ENCODE measurements at places on chromosomes 4 and X.

DNA sequence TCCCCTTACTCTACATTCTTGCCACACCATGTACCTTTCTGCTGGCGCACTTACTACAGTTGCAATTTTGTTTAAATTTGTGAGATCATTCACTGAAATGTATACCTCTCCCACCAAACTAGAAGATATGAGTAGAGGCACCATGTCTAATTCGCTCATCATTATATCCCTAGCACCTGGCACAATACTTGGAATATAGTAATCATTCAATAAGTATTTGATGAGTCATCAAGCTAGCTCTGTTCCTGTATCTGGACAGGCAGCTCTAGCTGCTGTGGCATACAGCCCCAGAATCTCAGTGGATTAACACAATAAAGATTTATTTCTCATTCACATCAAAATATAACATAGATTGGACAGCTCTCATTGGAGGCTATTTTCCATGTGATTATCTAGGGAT is 245.9 kb downstream of the IDS start:
- peak; percentile 15 for DNase-seq

DNA sequence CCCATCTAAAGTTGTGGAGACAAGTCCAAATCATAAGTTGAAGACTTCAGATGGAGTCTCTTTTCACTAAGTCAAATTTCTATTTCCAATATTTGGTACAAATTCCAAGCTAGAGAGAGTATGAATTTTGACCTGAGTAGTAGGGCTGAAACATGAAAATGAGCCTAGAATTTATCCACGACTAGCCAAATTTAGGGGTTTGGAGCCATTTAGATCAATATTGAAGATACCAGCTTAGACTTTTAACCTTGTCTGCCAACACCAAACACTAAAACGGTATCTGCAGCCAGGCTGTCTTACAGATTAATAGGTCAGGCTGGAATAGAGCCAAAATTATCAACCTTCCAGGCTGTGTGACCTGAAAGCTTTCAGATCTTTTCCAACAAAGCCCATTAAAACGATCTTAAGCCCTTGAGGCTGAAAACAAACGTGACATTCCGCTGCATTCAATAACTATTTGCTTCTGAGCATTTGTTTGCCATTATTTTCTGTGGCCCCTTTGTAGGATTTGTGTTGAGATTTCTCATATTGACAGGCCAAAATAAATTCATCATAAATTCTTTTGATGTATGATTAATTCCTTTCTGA is 268.7 kb upstream of the DKK2 start:
- DNase-seq, result no peak

GRCh38 chrX:23826653-23827052 is 43.7 kb downstream of the SAT1 start:
- DNase-seq, result no peak

- DNase-seq, result no peak
Measured at GRCh38 chr4:5845035-5845905, 47.6 kb downstream of the CRMP1 start.

DNA sequence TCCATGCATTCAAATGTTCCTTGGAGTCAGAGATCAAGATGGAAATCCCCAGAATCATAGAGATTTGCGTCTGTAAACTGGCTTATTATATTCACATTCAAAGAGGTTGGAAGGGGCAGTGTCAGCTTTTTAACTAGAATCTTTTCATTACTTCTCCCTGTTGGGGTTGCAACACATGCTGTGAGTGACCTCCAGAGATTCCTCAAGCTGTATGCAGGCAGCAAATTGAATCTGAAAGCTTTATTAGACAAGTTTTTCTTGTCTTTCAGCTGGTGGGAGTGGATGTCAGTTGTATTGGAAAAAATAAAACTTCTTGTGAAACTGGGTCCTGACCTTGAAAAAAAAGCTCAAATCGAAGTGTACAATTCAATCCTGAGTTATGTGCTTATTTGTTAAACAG is 736.5 kb upstream of the FTHL17 start:
- DNase-seq, result no peak

DNA sequence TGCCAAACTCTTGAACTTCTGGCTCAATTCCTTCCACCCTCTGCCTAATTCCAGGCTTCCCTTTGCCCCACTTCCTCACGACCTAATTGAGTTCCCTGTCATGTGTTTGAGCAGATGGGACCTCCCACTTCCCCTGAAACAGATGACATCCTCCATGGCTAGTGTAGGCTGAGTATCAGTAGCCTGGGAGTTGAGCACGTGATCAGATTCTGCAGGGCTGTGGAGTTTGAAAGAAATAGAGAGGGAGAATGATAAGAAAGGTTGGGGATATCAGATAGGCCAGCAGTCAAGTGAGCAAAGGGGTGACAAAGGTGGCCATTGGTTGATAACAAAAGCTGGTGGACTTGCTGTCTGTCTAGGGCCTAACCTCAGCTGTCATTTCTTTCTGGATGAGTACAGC is 18.8 kb upstream of the NWD2 start:
- DNase-seq, result no peak

- DNase-seq, result no peak
Measured at GRCh38 chrX:77447653-77448569, 722 bp downstream of the FGF16 start.

GRCh38 chr4:75370576-75370975 is 143.6 kb downstream of the RCHY1 start:
- no peak for DNase-seq

DNA sequence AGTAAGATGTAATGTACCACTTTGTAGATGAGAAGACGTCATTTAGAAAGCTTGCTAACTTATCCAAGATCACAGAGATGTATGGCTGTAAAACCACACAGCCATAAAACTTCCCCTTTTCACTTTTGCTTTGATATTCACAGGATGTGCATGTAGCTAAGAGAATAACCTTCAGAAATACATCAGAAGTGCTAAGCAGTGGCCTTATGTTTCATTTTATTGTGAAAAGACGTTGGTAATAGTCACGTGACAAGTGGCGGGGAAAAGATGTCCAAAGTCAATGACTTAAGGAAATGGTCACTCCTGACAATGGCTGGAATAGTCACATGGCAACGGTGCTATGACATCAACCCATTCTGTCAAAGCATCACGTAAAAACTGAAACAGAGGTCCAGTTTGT is 12.9 kb upstream of the WDR17 start:
- no peak for DNase-seq

- no peak for DNase-seq
Measured at GRCh38 chr4:157204634-157205244, 15.8 kb upstream of the GRIA2 start.

DNA sequence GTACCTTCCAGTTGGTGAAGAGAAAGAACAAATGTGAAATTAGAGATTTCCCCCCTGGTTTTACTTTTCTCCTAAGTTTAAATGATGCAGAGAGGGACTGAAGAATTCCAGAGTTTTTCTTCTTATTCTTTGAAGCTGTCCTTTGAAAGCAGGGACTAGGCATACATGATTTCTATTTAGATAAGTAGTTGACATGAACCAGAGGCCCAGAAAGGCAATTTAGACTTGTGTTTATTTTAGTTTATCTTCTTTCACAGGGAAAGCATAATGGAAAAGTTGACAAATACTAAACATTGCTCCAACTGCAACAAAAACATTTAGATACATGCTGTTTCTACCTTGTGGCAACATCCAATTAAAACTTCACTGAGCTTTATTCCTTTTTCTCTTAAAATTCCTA is 32.0 kb downstream of the PTPN13 start:
- DNase-seq, result no peak

- DNase-seq, result no peak
Measured at GRCh38 chrX:43898406-43899035, 16.3 kb upstream of the MAOB start.

- DNase-seq, result no peak
Measured at GRCh38 chr4:114417214-114417613, 181.4 kb upstream of the UGT8 start.

- DNase-seq, result no peak
Measured at GRCh38 chr4:106426069-106426468, 57.5 kb upstream of the GIMD1 start.

DNA sequence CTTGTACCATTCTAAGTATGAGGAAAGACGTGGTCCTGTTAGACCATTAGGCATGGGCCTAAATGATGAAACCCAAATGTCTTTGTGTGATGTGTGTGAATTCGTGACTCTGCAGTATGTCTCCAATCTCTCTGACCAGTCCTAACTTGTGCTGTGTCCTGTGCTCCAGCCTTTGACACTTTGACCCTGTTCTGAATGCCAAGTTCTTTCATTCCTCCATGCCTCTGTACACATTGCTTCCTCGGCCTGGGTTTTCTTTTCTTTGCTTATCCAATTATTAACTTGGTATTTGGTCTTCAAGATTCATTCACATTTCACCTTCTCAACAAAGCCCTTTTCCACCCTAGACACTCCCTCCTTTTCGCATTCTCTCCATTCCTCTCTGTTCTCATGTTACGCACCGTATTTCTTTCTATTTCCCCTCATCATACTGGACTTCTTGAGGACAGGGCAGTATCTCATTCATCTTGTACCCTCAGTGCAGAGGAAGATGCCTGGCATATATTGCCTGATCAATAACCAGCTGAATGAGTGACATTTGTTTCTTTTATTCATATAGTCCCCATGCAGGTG is 138.7 kb downstream of the F11 start:
- no peak for DNase-seq

GRCh38 chrX:46366381-46367207 is 178.6 kb downstream of the ZNF674 start:
- DNase-seq, result no peak

- peak; percentile 38 for DNase-seq
Measured at GRCh38 chr4:162475246-162475645, 311.4 kb upstream of the FSTL5 start.

GRCh38 chrX:53317365-53318069 is 36.1 kb upstream of the IQSEC2 start:
- DNase-seq, result peak; percentile 36

GRCh38 chr4:24674279-24674678 is 89.9 kb upstream of the DHX15 start:
- no peak for DNase-seq

- peak; percentile 36 for DNase-seq
Measured at GRCh38 chrX:38347136-38347535, 5.3 kb upstream of the OTC start.

DNA sequence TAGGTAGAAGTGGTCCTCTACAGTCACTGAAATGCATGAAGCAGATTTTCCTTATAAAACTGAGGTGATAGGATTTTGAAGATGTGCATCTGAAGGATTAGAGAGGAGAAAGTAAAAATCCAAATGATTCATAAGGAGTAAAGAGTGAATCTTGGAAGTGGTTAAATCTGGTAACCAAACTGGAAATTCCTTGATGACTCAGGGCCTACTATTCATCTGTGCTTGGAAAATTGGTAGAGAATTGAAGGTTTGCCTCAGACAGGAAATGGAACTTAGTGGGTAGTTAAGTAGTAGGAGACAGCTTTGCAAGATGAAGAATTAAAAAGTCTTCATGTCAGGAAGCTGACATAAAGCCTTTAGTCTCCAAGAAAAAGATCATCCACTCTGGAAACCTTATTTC is 368.9 kb upstream of the CTSO start:
- peak; percentile 62 for DNase-seq

DNA sequence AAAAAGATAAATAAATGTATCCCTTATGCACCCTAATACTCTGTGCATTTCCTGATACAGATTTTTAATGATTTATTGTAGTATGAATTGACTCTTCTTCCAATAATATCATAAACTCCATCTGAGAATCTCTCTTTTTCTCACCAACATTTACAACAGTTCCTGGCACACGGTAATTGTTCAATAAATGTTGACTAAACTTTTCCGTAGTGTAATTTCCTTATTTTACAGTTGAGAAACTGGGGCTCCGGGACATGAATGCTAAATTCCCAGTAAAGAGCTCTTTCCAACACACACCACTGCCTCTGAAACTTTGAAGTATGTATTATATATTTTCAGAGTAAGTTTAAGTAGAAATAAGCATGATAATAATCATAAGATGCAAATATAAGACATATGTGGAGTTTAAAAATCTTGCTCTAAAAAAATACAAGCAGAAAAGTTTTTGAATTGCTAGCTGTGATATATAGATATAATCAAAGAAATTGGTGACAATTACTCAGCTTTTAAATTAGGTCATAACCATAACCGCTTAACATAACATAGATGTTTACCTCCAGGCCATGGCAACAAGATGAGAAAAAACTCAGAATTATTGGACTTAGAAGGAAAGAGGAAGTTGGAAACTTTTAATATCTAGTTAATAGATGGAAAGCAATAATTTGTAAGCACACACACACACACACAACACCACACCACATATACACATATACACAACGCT is 28.2 kb upstream of the ANTXR2 start:
- DNase-seq, result no peak

- no peak for DNase-seq
Measured at GRCh38 chr4:139189972-139190371, 13.0 kb upstream of the ELF2 start.

GRCh38 chrX:111447298-111447697 is 35.3 kb upstream of the DCX start:
- DNase-seq, result peak; percentile 5

- no peak for DNase-seq
Measured at GRCh38 chr4:170004651-170005295, 21.4 kb downstream of the MFAP3L start.

Data from fibroblast of lung (primary cell).